ENCODE measurements at places on chromosomes 4 and X.

DNA sequence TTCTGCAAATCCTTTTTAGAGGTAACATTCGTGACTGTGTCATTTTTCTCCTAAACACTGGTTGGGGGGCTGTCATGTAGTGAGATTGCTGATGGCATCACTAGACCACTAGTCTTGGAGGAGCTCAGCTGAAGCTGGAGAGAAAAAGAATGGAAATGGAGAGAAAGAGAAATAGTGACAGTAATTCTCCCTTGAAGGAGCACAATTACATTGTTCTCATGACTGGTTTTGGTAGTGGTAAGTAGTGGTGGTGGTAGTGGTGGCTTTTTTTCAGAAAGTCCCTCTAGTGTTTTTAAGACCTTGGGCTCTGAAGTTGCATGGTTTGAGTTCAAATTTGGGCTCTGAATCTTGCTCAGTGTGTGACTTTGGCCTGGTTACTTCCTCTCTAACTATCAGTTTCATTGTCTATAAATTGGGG is 99.8 kb downstream of the LARP7 start:
- no peak for DNase-seq

DNA sequence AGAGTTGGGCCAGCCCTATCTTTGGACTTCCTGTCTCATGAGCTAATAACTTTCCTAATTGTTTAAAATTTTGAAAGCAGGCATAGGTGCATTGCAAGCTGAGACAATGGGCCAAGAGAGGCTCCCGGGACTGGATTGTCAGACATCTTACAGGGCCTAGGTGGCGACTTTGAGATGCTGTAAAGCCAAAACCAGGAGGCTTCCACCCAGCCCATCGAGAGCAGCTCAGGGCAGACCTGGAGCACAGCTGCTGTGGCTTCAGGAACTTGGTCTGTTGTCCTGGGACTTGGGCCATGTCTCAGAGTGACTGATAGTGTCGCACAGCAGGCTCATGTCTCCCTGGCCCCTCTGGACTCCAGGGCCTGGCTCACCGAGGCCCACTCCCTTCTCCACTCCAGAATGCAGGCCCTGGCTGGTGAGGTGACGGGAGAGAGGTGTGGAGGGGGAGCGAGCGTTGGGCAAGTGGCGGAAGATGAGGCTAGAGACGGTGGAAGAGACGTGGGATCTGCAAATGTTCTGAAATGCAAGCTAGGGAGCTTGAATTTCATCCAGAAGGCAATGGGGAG is 24.1 kb upstream of the MTM1 start:
- no peak for DNase-seq

GRCh38 chrX:138128027-138128671 is 562.2 kb downstream of the ZIC3 start:
- no peak for DNase-seq

GRCh38 chr4:158856852-158857251 is 88.0 kb downstream of the FNIP2 start:
- DNase-seq = no peak

DNA sequence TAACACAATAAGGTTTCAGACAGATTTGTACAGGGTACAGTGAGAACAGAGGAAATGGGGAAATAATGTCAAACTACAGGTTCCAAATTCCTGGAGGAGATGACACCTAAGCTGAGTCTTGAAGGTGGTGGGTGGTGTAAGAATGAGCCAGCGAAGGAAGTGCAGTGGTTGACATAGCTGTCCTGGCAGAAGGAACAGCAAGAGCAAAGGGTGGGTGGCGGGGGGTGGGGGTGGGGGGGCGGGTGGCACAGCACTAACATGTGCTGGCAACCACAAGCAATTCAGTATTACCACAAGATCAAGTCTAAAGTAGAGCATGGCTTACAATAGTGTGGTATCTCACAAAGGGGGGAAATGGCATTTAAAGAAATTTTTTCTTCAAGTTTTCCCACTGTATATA is 13.1 kb upstream of the G3BP2 start:
- no peak for DNase-seq
